CD4-positive, alpha-beta T cell (primary cell): ENCODE measurements at places on chromosomes 16 and 17.

GRCh38 chr16:66689282-66689681 lies 7.3 kb downstream of the CMTM4 start:
- DNase-seq = no peak

GRCh38 chr17:45138911-45139532 lies 3.5 kb downstream of the ACBD4 start:
- DNase-seq = no peak

- DNase-seq = peak; percentile 24
Observed at GRCh38 chr16:65739518-65739917, 617.7 kb upstream of the CDH11 start.

DNA sequence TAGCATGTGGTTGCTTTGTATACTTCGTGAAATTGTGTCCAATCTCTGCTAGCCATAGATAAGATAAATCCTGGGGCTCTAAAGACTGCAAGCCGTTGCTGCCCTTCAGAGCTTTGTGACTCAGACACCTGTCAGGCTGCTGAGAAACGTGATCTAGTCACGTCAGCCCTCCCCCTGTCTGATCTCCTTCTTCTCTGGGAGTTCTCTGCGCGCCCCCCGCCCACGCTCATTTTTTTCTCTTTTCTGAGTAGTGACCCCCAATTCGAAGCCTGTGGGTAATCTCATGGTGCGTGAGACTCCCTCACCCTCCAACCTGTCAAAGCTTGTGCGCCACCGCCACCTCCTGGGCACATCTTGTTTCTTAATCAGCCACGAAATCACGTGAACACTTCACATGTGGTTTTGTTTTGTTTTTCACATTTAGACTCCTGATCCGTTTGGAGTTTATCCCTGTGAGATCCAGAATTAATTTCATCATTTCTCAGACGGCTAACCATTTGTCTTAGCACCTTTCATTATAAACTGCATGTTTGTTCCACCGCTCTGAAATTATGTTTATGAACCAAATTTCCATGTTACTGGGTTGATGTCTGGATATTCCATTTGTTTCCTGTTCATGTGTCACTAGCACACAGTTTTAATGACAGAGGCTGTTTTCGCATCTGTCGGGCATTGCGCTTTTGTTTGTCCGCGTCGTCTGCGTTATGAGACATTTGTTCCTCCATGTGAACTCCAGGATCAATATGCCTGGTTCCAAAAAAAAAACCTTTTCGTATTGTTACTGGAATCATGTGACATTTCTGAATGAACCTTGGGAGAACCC lies 977 bp upstream of the ZNF778 start:
- DNase-seq = peak; percentile 80

DNA sequence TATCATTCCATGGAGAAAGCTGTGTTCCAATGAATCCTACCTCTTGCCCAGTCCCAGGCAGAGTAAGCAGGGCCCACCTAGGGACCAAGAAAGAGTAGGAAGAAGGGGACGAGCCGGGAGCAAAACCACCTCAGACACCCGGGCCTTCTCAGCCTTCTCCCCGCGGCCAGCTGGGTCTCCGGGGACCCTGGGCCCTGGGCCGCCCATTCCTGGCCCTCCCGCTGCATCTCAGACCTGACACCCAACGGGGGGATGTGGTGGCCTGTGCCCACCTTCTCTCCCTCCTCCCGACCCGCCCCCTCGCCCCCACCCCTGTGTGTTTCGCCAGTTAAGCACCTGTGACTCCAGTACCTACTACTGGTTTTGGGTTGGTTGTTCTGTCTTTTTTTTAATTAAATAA lies 11.4 kb upstream of the CACNG1 start:
- no peak for DNase-seq

DNA sequence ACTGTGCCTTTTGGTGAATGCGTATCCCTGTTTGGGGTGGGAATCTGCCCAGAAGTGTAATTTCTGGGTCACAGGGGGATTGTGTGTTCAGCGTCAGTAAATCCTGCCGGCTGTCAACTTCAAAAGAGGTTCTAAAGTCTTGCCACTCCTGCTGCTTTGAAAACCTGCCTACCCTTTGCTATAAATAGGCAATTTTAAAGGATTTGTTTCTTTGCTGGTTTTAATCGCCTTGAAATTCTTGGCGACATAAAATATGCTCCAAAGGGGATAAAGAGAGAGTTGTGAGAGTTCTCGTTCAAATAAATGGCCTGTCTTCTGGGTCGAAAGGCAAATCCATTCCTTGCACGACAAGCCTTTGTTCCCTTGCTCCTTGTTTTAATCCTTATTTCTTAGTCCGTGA lies 143.4 kb downstream of the IRF8 start:
- no peak for DNase-seq

GRCh38 chr16:48905632-48906505 lies 295.9 kb upstream of the N4BP1 start:
- DNase-seq = no peak

- no peak for DNase-seq
Observed at GRCh38 chr16:86800894-86801293, 222.5 kb downstream of the FOXL1 start.

DNA sequence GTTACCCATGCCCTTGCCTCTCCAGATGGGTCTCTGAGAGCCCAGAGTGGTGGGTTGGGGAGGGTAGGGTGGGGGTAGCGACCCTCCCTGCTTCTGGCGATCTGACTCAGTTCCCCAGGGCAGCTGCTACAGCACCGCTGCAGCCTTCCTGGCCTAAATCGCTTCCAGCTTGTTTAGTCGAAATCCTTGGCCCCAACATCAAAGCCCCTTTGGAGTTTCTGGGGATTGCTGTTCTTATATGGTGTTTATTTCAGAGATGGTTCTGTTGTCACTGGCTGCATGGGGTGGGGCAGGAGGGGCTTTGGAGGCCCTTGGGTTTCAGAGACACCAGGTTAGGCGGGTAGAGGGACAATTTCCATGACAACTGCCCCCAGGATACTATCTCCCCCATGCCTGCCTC lies 35.9 kb downstream of the FZD2 start:
- no peak for DNase-seq

- peak; percentile 68 for DNase-seq
Observed at GRCh38 chr16:28140788-28141618, 70.8 kb downstream of the XPO6 start.

DNA sequence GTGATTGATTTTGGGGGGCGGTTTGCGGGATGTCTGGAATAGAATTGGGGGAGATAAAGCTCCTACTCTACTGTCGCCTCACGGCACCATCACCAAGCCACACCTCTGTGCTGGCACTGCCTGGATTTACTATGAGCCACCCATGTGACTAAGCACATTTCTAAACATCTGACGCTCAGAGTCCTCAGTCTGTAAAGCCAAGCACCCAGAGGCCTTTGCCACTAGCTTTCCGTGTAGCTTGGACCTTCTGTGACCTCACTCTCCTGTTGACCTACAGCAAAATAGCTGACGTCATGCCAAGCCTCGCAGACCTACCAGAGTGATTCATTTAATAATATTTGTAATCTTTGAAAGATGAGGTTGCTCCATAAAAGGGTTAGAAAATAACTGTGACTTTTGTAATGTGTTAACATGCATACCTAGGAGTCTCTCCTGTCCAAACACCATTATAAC lies 38.5 kb upstream of the MYOCD start:
- no peak for DNase-seq

DNA sequence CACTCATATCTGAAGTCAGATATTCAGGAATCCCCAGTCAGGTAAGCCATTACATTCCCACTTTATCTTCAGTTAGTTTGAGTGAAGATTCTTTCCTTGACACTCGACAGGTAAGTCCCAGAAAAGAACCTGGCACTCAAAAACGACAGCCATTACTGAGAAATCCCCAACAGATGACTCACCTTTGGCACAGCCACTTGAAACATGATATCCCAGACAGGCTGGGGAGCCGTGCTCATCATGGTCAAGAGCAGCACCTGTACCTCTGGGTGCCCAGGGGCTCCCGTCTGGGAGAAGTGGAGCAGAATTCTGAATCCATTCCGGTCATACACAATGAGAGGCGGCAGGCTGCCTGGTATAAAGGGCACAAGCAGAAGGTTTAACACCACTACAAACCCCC lies 16.8 kb upstream of the COG7 start:
- DNase-seq = no peak

DNA sequence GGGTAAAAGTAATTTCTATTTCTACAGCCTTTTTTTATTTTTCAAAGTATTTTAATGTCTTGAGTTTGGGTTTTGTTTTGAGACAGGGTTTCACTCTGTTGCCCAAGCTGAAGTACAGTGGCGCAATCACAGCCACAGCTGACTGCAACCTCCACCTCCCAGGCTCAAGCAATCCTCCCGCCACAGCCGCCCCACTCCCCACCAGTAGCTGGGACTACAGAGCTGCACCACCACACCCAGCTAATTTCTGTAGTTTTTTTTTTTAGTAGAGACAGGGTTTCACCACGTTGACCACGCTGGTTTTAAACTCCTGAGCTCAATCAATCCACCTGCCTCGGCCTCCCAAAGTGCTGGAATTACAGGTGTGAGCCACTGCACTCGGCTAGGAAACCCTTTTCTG lies 44.0 kb downstream of the TUBD1 start:
- DNase-seq = no peak

- DNase-seq = no peak
Observed at GRCh38 chr16:275786-276232, at the start of gene RGS11. Gene RGS11, minus strand, starts transcription at chr16:275944. Its CDS starts 33 bp downstream, at chr16:275911.

DNA sequence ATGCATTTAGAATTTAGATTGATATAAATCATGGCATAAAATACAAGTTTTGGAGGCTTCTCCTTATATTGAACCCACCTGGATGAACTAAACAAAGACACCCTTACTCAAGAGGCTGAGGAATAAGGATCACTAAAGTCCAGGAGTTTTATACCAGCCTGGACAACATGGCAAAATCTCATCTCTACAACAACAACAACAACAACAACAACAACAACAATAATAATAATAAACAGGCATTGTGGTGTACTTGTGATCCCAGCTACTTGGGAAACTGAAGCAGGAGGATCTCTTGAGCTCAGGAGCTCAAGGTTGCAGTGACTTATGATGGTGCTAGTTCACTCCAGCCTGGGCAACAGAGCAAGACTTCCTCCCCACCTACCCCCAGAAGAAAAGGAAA lies 558.0 kb downstream of the TOX3 start:
- no peak for DNase-seq
